ENCODE measurements at places on chromosomes 12 and 14.

GRCh38 chr12:101803978-101804377 is 26.8 kb downstream of the GNPTAB start:
- DNase-seq: no peak

- DNase-seq: no peak
Observed at GRCh38 chr14:62002642-62003041, 240.4 kb downstream of the SNAPC1 start.

DNA sequence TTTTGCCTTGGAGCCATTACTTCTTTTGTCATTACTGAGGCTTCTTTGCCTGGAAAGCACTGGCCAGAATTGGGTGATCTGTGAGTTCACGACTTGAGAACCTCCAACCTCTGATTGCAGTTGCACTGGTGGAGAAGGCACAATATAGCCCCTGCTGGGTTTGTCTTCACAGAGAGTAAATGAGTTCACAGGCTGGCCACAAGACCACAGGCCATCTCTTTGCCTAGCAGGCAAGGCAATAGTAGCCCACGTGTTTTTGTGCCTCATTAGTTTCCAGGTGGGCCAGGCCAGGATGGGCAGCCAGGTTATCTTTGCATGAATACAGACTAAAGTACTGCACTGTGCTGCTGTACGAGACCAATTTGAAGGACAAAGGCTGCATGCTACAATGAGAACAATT is 468.8 kb downstream of the NRXN3 start:
- no peak for DNase-seq

GRCh38 chr14:38874721-38875120 is 228.3 kb downstream of the SEC23A start:
- DNase-seq: no peak

- no peak for DNase-seq
Observed at GRCh38 chr12:125129179-125129571, 63.9 kb downstream of the AACS start.

DNA sequence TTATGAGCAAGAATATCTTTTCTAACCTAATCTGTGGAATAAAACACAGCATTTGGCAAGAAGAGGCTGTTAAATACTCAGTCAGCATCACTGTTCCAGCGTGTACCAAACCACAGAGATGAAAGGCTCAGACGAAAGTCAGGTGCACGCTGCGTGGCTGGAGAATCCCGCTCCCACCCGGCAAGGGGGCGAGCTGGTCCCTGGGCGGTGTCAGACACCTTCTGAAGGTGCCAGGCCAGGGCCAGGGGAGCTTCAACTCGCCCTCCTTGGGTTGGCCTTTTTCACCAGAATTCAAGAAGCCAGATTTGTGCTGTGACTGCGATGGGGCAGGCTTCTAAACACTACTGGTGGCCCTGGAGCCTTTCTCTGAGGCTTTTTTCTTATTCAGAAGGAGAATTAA is 73.1 kb downstream of the WDR20 start:
- DNase-seq: no peak

- no peak for DNase-seq
Observed at GRCh38 chr14:99125616-99126431, 146.2 kb downstream of the BCL11B start.

GRCh38 chr12:57726151-57726883 is 12.2 kb downstream of the AGAP2 start:
- DNase-seq: no peak

GRCh38 chr12:18967814-18968213 is 161.7 kb upstream of the PLEKHA5 start:
- no peak for DNase-seq

GRCh38 chr14:69708586-69709560 is 58.1 kb upstream of the SRSF5 start:
- no peak for DNase-seq

DNA sequence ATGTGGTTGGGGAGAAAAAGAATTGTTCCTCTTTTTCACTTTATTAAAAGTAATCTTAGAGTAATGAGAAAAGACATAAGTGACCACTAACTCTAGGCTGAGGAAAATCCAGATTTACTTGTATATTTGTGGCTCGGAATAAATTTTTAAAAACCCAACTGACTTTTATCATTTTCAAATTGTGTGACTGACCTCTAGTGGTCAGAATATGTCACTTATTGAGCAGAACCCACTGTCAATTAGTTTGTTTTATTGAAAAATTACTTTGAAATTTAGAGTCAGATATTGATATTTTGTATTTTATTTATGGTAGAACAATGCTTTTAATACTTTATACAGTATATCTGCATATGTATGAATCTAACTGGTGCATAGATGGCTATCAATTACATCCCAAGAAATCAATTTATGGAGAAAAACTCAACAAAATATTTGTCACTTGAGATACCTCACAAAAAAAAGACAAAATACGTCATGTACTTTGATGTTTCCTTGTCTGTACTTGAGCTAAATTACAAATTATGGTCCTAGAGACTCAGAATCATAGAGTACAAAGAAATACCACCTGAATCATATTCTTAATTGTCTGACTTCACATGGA is 229.4 kb downstream of the CNTN1 start:
- DNase-seq: no peak

- no peak for DNase-seq
Observed at GRCh38 chr12:14254781-14255180, 110.7 kb upstream of the ATF7IP start.

- DNase-seq: no peak
Observed at GRCh38 chr12:48686615-48687334, 4.7 kb upstream of the KANSL2 start.

DNA sequence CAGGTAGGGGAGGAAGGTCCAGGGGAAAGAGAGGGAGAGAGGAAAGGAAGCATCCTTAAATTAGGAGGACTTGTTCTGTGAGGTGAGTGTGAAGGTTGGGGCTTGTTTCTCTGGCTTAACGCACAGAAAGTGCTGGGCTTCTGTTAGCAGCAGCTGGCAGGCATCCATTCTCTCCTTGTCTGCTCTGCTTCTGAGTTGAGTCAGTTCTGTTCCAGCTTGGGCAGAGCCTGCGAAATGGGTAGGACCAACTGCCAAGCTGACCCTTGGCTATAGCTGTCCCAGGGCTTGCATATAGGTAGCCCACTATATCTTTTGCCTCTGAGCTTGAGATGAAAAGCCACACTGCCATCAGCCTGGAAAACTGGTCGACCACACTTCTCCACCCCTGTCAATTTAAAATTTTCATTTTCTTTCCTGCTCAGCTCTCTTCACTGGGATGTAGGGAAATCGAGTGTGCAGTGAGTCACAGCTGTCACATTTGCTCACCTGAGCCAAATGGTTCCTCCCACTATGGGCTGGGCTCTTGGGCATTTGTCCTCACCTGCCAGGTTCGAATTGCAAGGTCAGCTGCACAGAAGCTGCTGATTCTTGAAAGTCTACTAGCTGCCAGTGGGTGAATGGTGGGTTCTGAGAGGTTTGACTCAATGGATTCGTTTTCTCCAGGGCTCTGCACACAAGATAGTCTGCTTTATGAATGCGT is 256.4 kb upstream of the PWP1 start:
- no peak for DNase-seq

GRCh38 chr12:75650595-75651341 is 139.4 kb upstream of the KRR1 start:
- DNase-seq: no peak

GRCh38 chr14:22882529-22883172 is 371 bp upstream of the REM2 start:
- DNase-seq: no peak

DNA sequence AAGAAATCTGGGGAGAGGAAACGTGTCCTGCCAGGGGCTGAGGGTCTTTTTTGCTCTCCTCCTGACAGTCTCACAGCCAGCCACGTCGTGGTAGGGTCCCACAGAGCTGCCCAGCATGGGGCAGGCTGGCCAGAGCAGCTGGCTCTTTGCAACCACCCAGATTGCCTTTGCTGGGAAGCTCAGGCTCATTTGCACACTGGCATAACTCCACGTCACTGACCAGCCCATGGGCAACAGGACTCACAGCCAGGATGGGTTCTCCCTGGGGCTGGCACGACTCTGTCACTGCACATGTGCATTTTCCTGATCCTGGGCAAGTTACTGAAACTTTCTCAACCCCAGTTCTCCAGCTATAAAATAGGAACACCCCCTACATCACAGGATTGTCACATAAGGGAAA is 242.2 kb downstream of the DPF3 start:
- DNase-seq: no peak

GRCh38 chr12:48197549-48197970 is 5.5 kb downstream of the OR10AD1 start:
- DNase-seq: no peak

- no peak for DNase-seq
Observed at GRCh38 chr12:57454566-57455373, at the start of gene INHBE. TSS of gene INHBE (plus strand) at chr12:57455307. CDS start at chr12:57455537, 230 bp downstream.

DNA sequence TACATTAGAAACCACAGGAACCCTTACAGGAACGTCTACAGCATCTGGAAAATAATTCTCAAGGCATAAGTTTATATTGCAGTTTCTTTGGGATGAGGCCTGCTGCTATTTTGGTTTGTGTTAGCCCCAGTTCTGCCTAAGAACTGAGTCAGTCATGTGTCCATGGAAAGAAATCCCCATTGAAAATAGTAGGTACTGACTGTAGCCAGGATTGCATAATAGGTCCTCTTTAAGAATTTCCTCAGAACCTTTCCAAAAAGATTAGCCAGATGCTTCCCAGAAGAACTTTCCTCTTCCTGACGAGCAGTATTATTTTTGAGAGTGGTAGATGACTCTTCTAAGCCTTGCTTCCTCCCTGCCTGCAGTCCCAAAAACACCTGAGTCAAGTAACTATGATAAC is 52.6 kb downstream of the RASSF8 start:
- DNase-seq: no peak

DNA sequence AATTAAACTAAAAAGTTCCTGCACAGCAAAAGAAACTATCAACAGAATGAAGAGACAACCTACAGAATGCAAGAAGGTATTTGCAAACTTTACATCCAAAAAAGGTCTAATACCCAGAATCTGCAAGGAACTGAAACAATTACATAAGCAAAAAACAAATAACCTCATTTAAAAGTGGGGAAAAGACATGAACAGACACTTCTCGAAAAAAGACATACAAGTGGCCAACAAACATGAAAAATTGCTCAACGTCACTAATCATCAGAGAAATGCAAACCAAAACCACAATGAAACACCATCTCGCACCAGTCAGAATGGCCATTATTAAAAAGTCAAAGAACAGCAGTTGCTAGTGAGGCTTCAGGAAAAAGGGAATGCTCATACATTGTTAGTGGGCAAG is 15.2 kb downstream of the PDE6H start:
- no peak for DNase-seq

GRCh38 chr12:52006726-52007157 is at the start of gene TAMALIN:
TSS of gene TAMALIN (plus strand) at chr12:52006946. CDS start at chr12:52007020, 74 bp downstream.
- peak; percentile 88 for DNase-seq

DNA sequence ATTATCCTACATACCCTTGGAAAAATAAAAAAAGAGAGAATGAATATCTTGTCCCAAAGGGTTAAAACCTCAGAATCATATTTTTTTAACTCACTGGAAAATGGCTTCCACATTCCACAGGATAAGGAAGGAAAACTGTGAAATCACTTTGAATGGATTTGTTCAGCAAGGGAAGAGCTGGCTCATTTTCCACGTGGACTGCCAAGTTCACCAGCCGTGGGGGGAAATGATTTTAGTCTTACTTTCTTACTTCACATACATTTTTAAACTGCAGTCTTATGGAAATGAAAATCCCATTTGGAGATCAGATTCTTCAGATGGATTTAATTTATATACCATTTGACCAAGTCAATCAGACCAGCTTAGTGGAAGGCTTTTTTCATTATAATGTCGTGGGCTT is 29.9 kb upstream of the AEBP2 start:
- no peak for DNase-seq

GRCh38 chr12:132444957-132445883 is 44.7 kb upstream of the FBRSL1 start:
- DNase-seq: peak; percentile 80

DNA sequence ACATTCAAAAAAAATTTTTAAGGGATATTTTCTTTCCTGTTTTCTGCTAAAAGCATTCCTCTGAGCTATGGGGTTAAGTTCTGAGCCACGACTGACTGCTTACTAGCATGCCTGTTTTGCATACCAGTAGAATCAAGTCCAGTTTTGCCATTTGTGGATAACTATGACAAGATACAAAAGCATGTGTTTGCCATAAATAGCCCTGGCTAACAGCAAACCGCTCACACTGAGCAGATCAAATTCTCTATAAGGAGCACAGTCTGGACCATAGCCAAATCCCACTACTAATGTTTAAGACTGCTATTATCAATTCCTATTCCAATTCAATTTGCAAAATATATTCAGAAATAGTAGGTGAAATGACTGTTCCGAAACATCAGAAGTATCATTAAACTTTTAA is 3.2 kb downstream of the CFL2 start:
- DNase-seq: no peak

DNA sequence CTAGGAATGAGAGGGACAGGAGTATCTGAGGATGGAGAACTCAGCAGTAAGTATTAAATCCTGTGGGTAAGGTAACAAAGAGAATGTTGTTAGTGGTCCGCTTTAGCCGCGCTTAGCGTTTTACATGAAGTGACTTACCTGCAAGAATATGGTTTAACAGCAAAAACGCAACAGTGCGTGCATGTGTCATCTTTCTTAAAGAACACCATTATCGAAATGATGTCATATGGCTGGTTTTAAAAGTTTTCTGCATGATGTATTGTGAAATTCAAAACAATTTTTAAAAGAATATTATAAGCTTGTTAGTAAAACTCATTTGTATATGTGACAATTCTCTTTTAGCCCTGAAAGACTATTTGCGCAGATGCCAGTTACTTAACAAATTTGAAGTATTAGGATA is 1.7 kb downstream of the LEMD3 start:
- DNase-seq: no peak

DNA sequence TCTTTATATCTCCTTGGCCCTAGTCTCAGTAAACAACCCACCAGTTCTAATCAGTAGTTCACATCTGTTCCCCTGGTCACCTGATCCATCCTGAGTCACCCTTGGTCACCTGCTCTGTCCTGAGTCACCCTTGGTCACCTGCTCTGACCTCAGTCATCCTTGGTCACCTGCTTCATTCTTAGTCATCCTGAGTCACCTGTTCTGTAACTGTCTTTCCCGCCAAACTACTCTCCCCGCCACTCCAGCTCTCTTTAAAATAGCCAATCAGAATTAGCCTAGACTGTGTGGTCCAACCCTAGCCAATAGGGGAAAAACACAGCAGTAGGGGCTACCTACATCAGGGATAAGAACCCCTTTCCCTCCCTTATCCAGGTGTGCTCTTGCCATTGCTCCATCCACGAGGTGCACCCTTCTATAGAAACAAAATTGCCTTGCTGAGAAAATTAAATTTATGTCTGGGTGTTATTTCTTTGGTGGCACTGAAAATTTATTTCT is 245.4 kb upstream of the DIO3 start:
- no peak for DNase-seq

DNA sequence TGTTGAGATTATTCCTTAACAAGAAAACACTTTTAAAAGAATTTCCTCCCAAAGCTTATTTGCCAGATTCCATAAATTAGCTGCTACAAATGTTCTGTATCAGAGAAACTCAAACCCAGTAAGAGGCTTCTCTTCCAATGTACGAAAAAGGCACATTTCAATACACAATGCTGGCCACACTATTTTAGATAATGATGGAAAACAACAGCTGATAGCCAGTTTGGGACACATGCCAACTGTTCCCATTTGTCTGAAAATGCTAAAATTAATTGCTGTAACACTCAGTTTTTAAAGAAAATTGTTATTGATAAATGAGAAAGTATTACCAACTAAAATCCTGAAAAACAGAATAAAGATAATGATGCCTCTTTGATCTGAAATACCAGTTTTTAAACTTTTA is 4.4 kb downstream of the CFL2 start:
- DNase-seq: no peak

Data from activated naive CD8-positive, alpha-beta T cell treated with anti-CD3 and anti-CD28 coated beads, Interleukin-2, amount 10 ng/mL, durations not matched to agents 7 days and 5 days (primary cell).